ENCODE measurements at places on chromosomes 6 and 20. TPM values are rescaled to one million over a fixed set of nuclear protein-coding genes. Genes with fewer than 3 reads are reported as not detected.

GRCh38 chr6:5132731-5133130 lies 47.6 kb downstream of the PPP1R3G start:
- DNase-seq, result peak; percentile 37

DNA sequence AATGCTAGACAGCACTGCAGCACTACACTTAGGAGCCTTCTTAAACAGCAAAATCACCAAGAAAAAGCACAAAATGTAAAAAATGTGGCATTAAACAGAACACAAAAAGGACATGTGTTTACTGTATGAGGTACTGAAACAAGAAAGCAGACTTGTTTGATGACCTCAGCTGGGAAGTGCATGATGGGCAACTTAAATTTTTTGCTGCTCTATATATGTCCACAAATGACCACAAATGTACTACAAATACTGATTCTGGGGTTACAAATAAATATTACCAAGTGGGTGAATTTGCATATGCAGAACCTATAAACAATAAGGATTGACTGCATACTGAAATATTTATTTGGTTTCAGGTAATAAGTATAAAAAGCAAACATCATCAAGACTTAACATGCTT lies 13.1 kb downstream of the RAB23 start:
- no peak for DNase-seq

DNA sequence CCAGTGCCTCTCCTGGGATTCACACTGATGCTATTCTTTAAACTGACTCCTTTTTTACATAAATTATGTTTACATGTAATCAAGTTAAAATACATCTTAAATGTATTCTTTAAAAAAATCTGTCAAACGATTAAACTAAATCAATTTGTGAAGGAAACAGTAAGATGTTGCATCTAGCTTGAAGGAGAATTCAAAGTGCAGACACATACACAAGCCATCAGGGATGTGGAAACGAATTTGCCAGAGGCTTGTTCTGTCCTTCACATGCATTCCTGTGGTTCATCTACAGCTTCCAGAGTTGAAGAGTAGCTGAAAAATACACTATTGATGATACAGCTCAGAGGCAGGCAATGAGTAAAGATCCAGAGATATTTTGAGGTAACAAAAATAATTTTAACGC lies 7.3 kb upstream of the BPIFB3 start:
- no peak for DNase-seq

GRCh38 chr6:16352258-16352635 lies 113.9 kb downstream of the GMPR start:
- DNase-seq, result no peak

GRCh38 chr6:105990151-105990550 lies 96.0 kb upstream of the PRDM1 start:
- no peak for DNase-seq

DNA sequence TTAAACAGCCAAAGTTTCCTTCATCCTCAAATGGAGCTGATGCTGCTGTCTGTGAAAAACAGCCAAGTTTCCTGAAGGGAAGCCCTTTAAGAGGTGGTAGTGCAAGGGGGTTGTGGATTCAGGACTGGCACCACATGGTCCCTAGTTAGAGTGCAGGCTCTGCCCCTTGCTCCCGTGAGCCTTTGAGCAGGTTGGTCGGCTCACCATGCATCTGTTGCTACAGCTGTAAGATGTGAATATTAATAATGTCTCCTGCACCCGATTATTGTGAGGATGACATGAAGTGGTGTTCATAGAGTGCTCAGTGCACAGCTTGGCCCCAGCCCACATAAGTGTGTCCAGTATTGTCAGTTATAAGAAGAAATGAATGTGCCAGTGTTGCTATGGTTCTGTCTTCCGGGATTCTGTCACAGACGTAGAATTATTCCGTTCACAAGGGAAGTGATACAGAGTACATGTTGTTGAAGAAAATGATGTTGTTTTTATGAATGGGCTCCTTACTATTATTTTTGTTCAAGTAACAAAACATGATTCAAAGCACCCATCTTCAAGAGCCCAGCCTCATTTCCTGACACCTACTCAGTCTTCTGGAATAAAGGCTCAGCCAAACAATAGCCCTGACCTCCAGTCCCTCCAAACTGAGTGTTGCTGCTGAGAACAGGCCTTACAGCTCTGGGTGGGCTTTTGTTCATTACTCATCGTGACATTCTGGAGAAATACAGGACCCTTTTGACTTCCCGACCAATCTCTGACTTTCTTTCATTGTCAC lies 2.9 kb upstream of the PKIG start:
- DNase-seq, result no peak

DNA sequence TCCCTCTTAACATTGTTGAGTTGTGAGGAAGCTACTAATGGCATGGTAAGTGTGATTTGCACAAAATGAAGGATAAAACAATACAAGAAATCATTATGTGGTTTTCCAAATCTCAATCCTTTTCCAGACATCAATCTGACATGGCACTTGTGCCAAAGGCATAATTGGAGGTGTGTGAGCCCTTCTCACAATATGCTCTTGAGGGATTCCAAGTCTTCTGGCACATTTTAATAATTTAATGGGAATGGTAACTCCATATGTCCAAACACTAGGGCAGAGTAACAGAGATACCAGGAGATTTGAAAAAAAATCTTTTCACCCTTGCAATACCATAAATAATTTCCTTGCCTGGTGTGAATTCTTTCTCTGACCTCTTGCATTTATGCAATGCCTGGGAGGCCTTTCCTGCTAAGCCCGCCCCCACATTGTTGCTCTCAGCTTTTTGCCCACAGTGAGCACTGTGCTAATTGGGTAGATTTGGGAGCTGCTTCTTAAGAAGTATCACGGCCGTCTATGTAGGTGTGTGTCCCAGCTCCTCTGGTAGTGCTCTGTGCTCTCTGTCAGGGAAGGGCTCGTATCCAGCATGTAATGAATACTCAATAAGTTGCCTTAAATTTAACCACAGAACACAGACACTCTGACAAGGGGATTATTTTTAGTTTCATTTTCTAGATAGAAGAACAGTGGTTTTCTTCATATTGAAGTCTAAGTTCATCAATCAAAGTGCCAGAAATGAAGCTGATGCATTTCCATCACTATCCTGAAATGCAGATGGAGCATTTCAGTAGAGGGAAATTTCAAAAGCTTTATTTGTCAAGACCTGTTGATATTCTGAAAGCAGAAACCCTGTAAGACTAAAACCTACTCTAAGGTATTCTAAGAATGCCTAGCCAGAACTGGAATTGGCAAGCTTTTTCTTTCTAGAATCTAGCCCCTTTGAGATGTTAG lies 54.4 kb upstream of the CEP85L start:
- no peak for DNase-seq

- DNase-seq, result no peak
Observed at GRCh38 chr6:47672816-47673215, 25.6 kb upstream of the ADGRF4 start.

DNA sequence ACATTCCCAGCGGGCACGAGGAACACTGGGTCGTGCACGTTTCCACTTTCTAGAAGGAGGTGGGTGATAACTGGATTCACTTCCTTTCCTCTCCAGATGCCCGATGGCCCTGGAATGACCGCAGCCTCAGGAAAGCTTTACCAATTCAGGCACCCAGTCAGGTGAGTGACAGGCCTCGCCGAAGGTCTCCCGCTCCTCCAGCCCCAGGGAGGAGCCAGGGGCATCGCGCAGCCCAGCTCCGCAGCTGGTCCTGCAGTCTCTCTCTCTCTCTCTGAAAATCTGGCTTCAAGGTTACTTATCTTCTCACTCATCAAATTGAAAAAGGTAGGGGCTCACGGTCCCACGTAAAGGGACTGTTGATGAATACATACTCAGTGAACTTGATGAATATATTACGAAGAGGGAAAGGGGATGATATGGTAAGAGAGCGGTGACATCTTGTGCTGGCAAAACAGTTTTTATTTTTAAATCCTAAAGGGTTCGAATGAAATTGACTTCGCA lies 891 bp downstream of the RIPPLY2 start:
- no peak for DNase-seq

- DNase-seq, result no peak
Observed at GRCh38 chr6:20434766-20435165, 33.1 kb downstream of the E2F3 start.

DNA sequence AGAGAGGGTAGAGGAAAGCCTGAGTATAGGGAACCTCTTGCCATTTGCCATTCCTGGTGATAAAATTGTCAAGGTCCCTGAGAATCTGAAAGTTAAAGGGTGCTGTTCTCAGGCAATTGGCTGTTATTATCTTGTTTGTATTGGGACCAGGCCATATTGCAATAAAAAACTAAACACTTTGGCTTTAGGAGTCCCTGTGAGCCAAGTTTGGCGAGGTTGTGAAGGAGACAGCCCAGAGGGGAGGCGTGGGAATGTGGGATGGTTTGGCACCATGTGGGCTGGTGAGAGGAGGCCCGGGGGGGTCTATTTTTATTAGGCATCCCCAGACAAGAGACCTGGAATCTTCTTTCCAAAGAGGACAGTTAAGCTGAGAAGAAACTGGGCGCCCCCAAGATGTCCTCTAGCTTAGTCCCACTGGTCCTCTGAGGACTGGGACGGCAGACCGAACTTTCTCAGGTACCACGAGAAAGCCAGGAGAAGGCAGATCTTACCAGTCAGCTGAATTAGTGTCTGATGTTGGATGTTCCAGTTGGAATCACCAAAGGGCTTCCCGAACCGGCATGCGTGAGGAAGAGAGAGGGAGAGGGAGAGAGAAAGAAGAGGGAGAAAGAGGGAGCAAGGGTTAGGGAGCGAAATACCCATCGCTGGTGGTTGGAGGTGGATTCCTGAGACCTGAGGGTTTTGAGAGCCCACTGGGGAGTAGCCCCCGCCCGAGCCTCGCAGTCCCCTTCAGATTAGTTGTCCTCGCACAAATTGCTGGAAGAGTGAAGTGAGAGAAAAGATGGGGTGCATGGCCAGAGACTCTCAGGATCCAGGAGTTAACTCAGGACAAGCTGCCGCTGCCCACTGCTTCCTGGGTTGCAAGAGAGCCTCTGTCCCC lies 24.4 kb downstream of the DYNLT1 start:
- no peak for DNase-seq

DNA sequence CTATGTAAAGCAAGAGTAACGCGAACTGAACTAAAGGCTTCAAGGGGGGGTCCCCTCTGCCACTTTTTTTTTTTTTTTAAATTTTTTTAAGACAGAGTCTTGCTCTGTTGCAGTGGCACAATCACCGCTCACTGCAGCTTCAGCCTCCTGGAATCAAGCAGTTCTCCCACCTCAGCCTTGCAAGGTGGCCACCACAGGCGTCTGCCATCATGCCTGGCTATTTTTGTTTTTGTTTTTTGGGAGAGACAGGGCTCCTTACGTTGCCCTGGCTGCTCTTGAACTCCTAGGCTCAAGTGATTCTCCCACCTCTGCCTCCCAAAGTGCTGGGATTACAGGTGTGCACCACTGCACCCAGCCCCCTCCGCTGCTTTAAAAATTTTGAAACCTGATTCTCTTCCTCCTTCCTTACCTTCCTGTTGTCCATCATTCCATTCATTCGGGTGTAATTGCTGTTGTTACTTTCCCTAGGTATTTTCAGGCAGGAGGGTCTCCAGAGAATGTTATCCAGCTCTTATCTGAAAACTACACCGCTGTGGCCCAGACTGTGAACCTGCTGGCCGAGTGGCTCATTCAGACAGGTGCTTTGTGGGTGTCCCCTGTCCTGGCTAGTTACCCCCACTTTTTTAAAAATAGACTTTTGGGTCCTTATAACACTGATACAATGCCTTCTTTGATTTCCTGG lies 5.4 kb downstream of the NELFCD start:
- DNase-seq, result no peak

DNA sequence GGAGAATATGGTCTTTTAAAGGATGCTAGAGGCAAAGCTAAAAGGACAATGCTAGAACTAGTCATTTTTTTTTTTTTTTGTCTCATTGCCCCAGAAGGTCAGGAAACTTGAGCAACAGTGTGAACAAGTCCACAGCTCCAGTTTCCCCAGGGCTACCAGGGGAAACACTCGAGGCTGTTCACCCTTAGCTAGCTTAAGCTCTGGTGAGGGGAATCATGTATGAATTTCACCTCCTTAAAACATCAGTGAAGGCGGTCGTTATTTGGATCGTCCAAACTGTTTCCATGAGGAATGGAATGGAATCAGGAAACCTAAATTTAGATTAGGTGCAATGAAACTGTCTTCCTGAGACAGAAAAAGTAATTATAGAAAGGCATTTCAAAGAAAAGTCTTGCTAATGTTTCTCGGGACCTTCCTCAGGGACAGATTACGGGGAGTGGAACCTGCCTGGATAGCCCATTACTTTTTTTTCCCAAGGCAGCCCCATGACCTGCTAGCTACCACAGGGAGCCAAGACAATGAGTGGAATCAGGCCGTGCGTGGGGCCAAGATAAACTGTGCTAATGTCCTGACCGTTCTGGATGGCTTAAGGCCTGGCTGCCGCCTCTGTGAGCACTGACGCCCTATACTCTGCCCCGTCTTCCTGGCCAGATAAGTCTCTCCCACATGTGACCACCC lies 164.8 kb upstream of the SGK1 start:
- no peak for DNase-seq

DNA sequence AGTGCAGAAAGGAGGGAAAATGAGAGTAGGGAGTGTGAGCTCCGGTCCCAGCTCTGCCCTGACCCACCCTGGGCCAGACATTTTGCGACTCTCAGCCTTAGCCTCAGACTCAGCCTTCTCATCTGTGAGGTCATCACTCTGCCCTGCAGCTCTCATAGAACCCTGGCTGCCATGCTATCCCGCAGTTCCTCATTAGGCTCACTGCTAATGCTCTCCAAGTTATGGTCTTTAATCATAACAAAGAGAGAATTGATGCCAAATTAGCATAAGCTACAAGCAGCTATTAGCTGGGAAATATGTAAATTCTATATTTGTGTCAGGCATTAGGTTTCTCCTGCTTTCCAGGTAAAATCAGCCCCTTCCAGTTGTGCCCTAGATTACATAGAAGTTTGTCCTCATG lies 46.5 kb upstream of the MLN start:
- no peak for DNase-seq

DNA sequence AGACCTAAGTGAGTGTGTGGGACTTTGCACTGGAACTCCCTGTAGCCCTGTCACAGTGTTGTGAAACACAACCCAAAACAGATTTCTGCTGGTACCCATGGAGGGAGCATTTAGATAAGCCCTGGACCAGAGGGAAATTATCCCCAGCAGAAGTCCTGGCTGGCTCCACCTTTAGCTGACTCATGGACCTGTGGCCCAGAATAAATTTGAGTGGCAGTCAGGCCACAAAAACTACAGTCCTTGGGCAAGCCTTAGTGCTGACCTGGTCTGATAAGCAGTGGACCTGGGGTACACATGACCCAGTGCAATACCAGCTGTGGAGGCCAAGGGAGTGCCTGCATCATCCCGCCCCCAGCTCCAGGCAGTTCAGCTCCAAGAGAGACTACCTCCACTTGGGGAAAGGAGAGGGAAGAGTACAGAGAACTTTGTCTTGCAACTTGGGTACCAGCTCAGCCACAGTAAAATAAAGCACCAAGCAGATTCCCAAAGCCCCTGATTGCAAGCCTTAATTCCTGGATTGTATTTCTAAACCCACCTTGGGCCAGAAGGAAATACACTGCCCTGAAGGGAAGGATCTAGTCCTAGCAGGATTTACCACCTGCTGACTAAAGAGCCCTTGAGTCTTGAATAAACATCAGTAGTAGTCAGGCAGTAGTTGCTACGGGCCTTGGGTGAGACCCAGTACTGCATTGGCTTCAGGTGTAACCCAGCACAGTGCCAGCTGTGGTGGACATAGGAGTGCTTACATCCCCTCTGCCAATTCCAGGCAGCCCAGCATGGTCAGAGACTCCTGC lies 140.4 kb upstream of the COL21A1 start:
- DNase-seq, result no peak

GRCh38 chr6:123636782-123637181 lies at the start of gene TRDN:
TRDN (minus strand) TSS chr6:123636950; CDS start chr6:123636775, 175 bp downstream.
- no peak for DNase-seq

GRCh38 chr20:62289898-62290297 lies 12.9 kb upstream of the ADRM1 start:
- no peak for DNase-seq

The LZTS3 gene
- total RNA-seq, result 0.84 TPM

The ARMC2 gene
- 3.5 TPM for total RNA-seq

The PROCR gene
- total RNA-seq, result 0.22 TPM

The ARFGEF2 gene
- 39.0 TPM for total RNA-seq

All from activated B cell treated with CpG ODN at 0.5 μM for 24 hours (primary cell).